Activated CD4-positive, alpha-beta T cell treated with anti-CD3 and anti-CD28 coated beads, Interleukin-2, Interleukin-6, amounts not matched to agents 100 ng/mL and 50 ng/mL, durations not matched to agents 16 hours and 8 hours (primary cell): ENCODE measurements at places on chromosomes 7 and 10.

DNA sequence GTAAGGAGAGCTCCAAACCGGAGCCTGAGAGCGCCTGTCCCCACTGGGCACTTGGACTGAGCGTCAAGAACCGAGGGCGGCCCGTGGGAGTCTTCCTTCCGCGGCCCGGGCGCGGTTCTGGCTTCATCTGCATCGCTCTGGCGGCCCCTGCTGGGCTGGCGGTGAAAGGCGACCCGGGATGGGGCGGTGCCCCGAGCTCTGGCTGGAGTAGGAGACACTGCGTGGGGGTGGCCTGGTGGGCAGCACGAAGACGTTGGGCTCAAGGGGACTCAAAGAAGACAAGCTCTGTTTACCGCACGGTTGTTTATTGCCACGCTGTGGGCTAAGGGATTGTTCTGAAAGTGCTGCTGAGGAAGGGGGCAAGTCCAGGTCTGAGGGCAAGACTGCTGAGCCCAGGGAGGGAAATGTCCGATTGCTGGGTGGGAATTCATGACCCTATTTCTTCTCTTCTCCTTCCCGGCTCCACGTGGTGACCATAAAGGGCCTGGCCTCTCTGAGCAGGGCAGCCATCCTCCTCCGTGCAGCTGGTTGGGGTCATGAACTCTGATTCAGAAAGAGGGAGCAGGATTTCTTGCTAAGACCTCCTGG lies 29.8 kb downstream of the PLAU start:
- peak; percentile 91 for DNase-seq

DNA sequence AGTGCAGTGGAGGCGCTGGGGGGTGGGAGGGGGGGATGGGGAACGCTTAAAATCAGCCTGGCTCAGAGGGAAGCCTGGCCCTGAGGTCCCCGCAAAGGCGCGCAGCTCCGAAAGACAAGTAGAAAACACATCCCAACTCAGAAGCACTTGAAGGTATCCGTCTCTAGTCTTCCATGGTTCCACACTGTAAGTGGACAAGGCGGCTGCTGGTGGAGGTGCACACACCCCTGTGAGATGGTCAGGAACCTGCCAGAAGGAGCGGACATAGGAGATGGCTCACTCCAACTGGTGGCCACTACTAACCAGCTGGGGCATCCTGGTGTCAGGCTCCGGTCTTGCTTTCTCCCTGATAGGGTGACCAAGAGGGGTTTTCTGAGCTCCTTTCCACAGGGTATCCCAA lies 41.7 kb downstream of the CTBP2 start:
- DNase-seq: no peak

- no peak for DNase-seq
Measured at GRCh38 chr7:55588379-55588699, 16.0 kb upstream of the VOPP1 start.

- DNase-seq: no peak
Measured at GRCh38 chr7:2019461-2019710, 213.4 kb downstream of the MAD1L1 start.

DNA sequence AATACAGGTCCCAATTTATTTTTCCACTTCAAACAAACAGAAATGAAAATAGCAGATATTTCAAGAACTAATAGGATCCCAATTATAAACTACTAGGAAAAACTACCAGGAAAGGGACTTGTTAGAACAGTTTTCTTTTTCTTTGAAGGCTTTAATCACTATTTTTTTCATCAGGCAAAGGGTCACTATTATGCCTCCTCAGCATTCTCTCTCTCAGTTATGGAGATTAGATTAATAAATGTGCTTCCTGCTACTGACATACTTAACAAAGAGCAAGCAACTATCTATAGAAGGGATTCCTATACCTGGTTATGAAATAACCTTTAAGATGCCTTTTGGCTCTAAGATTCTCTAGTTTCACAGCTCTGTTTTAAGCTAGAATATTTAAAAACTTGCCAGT lies 71.0 kb upstream of the OGDHL start:
- DNase-seq: no peak

GRCh38 chr10:66365686-66366085 lies 560.1 kb upstream of the LRRTM3 start:
- DNase-seq: no peak

- no peak for DNase-seq
Measured at GRCh38 chr7:73638911-73639310, 14.6 kb upstream of the MLXIPL start.

- no peak for DNase-seq
Measured at GRCh38 chr10:112210666-112211065, 27.1 kb upstream of the GPAM start.

DNA sequence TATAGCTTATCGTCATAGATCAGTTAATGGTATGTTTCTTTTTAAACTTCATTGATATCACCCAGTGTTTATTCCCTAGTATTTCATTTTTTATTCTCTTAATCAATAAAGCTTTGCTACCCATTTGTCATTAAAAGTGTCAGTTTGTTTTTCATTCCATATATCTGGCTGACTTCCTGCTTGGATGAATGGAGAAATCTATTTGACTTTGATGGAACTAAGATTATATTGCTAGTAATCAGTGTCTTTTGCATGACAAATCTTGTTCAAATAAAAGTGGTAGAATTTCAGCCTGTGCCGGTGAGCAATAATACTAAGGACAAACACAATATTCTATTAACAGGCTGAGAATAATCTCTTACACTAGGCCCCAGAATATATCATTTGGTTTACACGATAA lies 203.3 kb downstream of the SEC23IP start:
- no peak for DNase-seq

GRCh38 chr10:117477961-117478670 lies 64.4 kb upstream of the EMX2 start:
- no peak for DNase-seq

GRCh38 chr10:121558238-121558637 lies 40.0 kb downstream of the FGFR2 start:
- no peak for DNase-seq

DNA sequence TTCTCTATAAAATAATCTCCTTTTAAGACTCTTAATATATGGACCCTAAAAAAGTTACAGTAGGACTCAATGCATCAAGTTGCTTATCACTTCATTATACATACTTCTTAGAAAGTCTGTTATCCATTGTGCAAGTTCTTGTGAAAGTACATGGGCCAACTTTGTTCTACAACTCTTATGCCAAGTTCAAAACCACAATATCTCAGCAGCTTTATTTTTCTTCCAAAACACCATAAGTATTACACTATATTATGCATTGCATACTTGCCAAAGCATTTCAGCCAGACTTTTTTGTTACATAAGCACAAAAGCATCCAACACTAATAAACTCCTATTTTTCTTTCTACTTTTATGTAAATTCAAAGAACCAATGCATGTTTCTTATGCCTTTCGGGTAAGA lies 94.4 kb downstream of the AHR start:
- no peak for DNase-seq

GRCh38 chr10:50876429-50876828 lies 9.0 kb downstream of the A1CF start:
- DNase-seq: no peak

DNA sequence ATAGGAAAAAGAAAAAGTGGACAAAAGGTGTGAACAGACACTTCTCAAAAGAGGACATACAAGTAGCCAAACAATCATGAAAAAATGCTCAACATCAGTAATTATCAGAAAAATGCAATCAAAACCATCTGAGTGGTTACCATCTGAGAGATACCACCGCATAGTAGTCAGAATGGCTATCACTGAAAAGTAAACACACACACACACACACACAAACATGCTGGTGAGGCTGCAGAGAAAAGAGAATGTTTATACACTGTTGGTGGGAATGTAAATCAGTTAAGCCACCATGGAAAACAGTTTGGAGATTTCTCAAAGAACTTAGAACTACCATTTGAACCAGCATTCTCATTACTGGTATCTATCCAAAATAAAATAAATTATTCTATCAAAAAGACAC lies 145.7 kb downstream of the CYP26A1 start:
- no peak for DNase-seq

DNA sequence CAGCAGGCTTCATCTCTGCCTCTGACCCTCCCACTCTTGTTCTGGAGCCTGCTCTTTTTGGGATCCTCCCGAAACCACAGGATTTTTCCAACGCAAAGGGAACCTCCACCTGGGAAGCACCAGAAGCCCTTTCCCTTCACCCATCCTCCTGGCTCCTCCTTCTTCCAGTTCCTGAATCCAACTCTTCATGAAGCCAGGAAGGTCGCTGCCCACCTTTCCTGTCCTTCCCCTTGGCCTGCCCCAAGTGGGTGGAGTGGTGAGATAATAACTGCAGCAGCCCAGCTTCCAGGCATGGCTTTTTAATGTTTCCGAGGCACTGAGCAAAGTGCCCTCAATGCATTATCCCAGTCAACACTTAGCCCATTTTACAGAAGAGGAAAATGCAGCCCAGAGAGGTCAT lies 70.8 kb upstream of the EEPD1 start:
- no peak for DNase-seq

DNA sequence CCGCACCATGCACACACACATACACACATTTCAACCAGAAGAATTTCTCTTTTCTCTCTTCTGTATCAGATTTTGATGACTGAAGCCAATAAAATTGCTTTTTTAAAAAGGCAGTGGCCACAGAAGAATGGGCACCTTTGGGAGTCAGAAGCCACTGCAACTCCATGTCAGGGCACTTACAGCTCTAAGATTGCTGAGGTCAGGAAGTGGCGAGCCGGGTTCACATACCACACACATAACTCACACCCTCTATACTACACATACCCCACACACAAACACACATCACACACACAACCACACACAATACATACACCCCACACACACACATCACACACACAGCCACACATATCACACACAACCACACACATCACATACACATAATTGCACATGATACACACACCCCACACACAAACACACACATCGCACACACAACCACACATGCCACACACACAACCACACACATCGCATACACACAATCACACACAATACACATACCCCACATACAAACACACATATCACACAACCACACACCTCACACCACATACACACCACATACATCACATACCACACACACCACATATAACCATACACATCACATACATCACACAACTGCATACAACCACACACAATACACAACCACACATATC lies 31.2 kb downstream of the GPRIN2 start:
- DNase-seq: no peak

DNA sequence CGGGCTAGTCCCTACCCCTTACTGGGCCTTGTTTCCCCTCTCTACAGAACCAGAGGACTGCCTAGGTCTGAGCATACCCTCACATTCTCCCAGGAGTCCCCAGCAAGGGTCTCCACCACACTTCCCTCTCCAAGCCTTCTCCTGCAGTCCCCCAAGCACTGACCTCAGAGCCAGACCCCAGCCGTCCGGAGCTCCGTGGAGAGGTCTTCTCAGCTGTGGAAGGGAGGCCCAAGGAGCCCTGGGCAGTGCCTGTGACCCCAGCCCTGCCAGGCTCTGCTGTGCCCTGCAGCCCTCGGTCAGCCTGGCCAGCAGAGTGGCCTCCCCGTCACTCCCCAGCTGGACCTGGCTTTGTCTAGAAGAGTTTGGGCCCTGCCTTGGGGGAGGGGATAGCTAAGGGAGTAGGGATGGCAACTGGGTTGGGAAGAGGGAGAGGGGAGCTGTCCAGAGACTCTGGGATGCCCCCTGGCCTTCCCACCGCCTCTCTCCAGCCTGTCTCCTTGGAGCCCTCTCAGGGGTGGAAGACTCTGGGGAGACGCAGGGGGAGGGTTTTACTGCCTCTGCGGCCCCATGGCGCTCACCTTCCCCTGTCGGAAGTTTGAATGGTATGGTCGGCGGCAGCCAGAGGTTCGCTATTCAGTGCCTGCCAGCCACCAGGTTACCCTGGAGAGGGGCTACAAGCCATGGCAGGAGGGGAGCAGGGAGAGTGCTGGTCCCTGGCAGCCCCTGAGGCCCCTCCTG lies at the start of gene C10orf105:
TSS of gene C10orf105 (minus strand) at position 315 of the 738 bp plus-strand sequence. CDS start 3,441 bp downstream, outside the sequence.
- DNase-seq: no peak

DNA sequence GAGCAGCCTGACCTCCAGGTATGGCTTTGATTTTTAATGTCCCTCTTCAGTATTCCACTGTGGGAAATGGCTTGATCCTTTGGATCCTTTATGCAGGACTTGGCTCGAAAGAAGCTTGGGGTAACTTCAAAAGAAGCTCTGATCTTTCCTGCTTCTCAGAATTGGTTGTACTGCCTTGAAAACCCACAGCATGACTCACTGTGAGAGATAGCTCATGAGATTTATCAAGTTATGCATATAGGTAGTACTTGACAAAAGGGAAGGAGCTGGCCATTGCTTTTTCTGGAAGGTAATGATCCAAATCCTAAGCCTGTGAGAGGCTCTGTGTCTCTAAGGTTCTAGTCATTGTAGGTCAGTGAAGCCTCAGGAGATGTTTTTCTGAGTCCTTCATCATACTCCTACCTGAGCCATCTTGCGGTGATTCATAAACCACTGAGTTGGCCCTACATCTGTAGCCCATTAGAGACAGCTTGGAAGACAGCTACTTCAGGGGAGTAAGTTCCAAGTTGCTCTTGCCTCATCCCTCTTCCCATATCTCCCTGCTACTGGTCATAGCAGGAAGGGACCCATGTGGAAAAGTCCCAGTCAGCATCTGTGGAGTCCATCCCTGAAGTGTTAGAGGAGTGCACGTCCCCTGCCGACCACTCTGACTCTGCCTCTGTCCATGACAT lies 36.7 kb upstream of the NFKB2 start:
- DNase-seq: peak; percentile 51

- DNase-seq: no peak
Measured at GRCh38 chr7:26684447-26684846, 179.9 kb downstream of the SKAP2 start.
